ENCODE measurements at places on chromosomes 6 and 20.

GRCh38 chr20:52869698-52870501 is 102.3 kb upstream of the TSHZ2 start:
- no peak for DNase-seq

DNA sequence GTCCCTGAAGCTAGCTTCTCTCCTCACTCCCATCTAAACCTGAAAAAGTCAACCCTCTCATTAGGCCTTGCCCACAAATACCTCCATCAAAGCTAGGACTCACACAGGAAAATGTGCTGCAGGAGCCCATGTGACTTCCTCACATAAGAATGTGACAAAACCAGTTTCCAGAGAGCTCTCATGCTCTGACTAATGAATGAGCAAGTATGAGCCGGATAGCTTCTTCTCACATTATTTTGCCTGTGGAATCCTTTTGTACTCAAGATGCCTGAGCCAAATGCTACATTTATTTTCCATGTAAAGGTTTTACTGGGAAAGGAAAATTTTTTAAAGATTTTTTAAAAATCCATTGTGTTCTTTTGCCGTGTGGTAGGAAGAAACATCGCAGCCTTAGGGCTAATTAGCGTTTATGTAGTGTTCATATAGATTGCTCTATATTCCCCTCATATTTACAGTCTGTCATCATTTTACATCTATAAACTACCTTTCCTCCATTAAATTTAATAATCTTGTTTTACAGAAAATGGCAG is 68.6 kb upstream of the CCN6 start:
- DNase-seq, result no peak

DNA sequence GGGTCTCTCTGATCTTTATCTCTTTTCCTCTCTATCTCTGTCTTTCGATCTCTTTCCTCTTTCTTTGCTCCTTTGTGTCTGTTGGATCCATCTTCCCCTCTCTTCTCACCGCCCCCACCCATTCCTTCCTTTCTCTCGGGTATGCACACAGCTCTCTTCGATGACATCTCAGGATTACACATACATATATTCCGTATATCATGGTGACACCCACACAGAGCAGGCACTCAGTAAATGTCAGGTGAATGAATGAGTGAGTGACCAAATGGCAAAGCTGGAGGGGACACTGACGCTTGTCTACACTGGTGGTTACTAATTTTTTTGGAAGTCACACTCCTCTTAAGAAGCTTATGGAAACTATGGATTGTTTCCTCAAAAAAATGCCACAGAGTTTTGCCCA is 9.9 kb downstream of the VSTM2L start:
- DNase-seq, result no peak

GRCh38 chr6:119083007-119083406 is 4.5 kb upstream of the FAM184A start:
- no peak for DNase-seq
